ENCODE measurements at places on chromosomes 4 and X.

- DNase-seq, result peak; percentile 34
Measured at GRCh38 chr4:74189331-74190043, 31.6 kb downstream of the MTHFD2L start.

GRCh38 chr4:41420541-41420940 is 117.4 kb upstream of the LIMCH1 start:
- no peak for DNase-seq

- no peak for DNase-seq
Measured at GRCh38 chr4:104574371-104574770, 79.7 kb upstream of the CXXC4 start.

GRCh38 chrX:45187731-45188130 is 12.9 kb downstream of the DIPK2B start:
- DNase-seq, result no peak

DNA sequence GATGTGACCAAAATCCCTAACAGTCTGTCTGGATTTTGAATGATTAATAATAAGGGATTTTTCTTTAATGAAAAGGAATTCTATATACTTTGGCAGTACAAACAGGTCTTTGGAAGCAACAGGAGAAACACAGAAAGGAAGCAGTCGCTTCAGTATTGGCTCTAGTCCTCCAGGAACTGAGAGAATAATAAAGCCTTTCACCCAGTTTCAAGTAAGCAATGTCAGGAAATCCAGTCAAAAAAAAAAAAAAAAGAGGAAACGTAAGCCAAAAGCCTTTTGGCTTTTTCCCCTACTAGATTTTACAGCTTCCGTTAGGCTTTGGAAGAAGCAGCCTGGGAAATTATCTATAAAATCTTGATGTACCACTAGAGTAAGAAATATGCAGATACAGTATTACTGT is 61.7 kb upstream of the HDAC8 start:
- no peak for DNase-seq

DNA sequence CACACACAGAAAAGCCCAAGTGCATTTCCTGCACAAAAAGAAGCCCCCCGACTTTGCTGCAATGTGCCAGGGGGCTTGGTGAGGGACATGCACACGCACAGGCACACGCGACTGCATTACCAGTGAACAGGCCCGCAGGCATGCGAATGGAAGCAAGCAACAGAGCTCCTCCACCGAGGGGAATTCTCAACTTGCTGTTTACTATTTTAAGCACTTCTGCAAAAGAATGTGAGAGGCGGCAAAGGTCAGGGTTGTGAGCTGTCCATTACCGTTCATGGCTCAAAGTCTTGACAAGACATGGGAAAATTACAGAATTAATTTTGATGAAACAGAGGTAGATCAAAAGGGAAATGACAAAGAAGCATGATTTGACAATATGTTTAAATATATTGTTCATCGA is 342.5 kb upstream of the NOCT start:
- no peak for DNase-seq

DNA sequence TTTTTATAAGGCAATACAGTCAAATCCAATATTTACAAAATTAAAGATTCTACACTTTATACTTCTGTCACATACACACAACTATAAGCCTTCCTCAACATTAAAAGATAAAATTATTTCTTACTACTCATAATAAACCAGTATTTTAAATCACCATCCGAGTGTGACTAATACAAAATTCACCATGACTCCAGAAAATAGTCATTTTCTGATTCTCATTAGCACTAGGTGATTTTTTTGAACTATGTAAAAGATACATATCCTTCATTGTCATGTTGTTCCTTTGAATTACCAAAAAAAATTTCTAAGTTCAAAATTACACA is 646 bp upstream of the SLC7A11 start:
- no peak for DNase-seq

GRCh38 chr4:60020389-60020788 is 1179.7 kb upstream of the ADGRL3 start:
- DNase-seq, result no peak

GRCh38 chrX:10184411-10184810 is 27.6 kb downstream of the CLCN4 start:
- DNase-seq, result no peak

DNA sequence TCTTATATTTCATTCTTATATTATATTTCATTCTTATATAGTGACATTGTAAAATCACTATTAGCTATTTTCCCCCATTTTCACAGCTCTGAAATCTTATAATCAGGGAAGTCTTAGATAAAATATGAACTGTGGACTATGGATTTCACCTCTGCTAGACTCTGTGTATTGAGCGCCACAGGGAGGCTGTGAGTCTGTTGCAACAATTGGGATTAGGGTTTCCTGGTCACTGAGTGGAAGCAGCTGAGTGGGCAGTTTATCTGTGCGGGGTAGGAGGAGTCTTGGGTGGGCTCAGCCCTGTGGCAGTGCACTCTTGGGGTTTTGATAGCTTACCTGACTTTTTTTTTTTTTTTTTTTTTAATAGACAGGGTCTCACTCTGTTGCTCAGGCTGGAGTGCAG is 249.5 kb downstream of the PTTG2 start:
- no peak for DNase-seq

- no peak for DNase-seq
Measured at GRCh38 chr4:16051980-16052379, 31.8 kb downstream of the PROM1 start.

DNA sequence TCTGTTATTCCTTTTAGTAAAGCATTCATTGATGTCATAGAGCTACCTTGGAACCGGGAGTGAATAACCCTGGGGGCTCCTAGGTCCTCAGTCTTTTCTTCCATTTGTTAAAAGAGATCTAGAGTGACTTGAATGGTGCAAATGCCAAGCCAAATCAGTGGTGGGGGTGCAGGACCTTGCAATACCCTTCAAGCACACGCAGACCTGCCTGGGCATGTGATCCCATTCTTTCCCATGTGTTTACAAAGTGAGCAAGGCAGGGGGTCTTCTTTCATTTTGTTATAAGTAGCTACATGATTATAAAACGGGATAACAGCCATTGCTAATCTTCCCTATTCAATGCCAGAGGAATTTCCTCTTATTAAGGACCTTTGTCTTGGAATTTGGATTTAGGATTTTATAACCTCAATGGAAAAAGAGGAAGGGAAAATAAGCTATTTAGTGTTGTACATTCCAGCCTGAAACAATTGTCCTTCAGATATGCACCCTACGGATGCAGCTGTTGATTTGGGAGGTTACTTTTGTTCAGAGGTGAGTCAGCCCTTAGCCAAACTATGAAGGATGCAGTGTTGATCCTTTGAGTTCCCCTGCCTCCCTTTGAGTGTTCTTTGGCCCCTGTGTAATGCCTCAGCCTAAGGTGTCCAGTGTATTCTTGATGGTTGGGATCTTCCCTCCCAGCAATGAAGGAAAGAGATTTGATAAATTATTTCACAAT is 623.8 kb upstream of the HTR2C start:
- DNase-seq, result no peak

DNA sequence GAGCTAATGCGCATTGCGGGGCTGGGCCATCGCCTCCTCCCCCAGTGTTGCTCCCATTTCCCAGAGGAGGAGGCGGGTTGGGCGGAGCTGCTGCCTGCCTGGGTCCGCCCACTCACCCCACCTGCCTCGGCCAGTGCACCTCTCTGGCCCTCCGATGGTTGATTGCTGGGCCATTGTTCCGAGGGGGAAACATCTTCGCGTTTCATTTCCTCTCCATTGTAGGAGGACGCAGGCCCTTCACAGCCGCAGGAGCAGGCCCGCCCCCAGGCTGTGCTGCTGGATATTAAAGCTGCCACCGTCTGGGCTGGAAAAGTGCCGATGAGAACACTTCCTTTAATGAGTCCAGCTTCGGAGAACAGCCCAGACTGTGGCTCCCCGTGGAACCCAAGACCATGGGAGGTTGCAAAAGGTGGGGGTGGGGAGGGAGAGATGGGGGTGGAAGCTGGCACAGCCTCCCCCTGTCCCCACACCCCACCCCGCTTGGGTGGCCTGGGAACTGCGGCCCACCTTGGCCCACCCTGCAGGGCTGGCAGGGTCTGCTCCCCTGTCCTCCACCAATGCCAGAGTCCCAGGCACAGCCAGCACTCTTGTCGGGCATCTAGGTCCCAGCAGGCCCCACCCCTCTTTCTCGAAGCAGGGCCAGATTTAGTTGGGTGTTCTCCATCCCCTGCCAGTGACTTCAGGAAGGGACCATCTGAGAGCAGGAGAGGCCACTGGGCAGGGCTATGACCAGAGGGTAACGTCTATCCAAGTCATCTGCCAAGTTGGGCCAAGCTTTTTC is 96.6 kb downstream of the ADRA2C start:
- DNase-seq, result no peak

DNA sequence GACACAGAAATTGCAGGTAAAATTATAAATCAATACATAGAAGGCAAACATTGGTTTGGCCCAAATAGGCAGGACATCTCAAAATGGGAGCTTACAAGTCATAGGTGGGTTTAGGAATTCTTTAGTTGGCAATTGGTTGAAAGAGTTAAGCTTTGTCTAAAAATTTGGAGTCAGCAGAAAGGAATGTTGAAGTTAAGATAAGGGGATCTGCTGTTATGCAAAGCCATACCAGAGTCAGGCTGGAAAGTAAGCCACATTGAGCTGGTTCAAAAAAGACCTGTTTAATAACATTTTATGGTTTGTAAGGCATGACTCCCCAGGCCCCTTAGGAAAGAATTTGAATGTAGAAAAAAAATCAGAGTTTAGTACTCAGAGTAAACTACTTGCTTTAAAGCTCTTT is 92.6 kb downstream of the IL13RA2 start:
- no peak for DNase-seq

GRCh38 chr4:1547131-1547855 is 136.8 kb downstream of the FAM53A start:
- no peak for DNase-seq

DNA sequence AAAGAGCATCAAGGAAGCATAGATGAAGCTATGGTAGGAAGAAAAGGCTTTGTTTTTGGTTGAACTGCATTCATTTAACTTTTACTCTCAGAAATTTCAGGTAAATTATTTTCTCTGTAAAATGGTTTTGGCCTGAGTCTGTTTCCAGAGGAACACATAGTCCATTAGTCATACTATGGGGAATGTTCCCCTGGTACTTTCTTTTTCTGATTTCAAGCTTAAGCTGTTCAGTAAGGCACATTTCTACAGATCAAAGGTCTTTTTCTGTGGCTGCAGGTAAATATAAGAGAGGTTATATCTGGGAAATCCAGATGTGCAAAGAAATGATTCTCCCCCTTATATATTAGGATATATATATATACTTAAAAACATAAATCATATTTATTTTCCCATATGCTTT is 1744.4 kb upstream of the ADGRL3 start:
- DNase-seq, result no peak

DNA sequence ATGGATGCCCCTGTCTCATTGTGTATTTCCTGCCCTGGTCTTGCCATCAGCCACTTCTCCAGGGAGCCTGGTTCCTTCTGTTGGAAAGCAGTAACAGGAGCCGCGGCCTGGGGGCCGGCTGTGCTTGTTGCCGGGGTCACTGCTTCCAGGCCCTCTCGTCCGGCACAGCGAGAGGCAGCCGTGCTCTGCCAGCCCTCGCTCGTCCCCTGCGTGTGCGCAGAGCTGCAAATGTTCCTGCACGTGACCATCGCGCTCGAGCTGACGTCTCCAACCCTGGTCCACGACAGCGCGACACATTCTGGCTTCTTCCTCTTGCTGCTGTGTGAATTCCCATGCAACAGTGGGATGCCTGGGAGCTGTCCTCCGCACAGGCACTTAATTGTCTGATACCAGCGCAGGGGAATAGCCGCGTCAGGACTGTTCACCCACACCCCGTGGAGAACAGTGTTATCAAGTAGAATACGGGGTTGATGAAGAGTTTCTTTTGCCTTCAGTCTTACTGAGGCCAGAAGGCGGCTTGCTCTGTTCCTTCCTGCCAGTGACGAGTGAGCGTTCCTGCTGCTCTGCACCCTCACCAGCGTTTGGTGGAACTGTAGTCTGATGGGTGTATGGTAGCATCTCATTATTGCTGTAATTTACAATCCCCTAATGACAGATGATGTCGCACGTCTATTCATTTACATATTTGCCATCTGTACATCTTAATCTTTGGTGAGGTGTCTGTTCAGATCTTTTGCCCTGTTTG is 12.3 kb downstream of the PDE6B start:
- no peak for DNase-seq

DNA sequence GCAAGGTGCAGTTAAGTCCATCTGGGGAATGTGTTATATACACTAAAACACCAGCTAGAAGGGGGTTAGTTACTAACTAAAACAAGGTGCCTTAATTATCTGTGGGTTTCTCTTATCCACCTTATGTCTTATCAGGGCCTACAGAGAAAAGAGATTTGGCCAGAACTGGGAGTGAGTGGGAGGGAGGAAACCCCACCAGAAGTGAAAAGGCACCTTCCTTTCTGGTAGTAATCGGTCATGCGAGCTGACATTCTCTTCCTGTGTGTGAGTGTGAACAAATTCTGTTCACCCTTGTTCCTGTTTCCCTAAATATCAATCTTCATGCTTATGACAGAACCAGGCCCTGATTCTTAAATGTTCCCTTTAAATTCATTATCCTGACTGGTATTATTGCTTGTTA is 43.5 kb downstream of the SRPX2 start:
- no peak for DNase-seq

GRCh38 chr4:157929486-157929885 is 243.3 kb downstream of the GASK1B start:
- no peak for DNase-seq

DNA sequence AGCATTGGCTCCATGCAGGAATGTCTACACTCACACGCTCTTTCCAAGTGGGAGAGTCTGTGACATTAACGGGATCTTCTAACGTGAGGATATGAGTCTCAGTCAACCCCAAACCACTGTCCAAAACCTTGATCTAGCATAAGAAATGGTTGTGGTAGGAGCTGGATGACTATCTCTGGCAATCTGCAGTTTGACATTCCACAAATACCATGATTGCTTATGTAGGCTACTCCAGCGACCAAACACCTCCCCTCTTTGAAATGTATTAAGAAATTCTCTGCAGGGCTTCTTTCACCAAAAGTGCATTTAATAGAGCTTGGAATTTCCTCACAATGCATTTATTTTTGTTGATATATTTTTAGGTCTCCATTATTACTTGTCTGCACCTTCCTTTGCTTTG is 14.1 kb upstream of the STX18 start:
- no peak for DNase-seq

GRCh38 chr4:31660916-31661315 is 940.7 kb downstream of the PCDH7 start:
- DNase-seq, result no peak
